ENCODE measurements at places on chromosomes 3 and 15.

DNA sequence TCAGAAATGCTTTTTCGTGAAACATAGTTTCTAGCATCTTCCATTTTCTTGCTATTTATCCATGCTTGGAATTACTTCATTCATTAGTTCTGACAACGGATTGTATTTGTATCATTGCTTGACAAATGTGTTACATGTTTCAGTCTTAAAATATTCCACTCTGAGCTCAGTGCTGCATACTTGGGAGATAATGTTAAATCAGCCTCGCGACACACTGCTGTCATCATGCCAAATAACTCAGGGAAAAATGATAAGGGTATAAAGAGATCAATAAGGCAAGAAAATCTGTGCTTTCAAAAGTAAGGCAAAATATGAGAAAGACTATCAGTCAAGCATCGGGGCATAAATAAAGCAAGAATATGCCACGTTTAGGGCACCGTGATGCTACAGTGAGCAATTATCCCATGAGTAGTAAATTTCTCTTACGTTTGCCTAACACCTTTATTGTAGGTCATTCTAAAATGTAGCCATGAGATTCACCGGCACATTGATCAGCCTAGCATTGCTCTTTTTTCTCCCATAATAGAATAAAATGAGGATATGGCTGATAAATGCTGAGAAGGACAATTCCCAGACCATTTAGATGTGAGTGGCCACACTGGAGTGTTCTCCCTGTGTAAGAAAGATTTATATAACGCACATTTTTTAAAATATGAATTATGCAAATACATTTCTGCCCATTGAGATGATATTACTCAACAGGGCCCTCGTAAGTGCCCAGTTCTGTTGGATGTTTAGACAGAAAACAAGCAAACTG is 133.8 kb downstream of the RBMS3 start:
- no peak for DNase-seq

DNA sequence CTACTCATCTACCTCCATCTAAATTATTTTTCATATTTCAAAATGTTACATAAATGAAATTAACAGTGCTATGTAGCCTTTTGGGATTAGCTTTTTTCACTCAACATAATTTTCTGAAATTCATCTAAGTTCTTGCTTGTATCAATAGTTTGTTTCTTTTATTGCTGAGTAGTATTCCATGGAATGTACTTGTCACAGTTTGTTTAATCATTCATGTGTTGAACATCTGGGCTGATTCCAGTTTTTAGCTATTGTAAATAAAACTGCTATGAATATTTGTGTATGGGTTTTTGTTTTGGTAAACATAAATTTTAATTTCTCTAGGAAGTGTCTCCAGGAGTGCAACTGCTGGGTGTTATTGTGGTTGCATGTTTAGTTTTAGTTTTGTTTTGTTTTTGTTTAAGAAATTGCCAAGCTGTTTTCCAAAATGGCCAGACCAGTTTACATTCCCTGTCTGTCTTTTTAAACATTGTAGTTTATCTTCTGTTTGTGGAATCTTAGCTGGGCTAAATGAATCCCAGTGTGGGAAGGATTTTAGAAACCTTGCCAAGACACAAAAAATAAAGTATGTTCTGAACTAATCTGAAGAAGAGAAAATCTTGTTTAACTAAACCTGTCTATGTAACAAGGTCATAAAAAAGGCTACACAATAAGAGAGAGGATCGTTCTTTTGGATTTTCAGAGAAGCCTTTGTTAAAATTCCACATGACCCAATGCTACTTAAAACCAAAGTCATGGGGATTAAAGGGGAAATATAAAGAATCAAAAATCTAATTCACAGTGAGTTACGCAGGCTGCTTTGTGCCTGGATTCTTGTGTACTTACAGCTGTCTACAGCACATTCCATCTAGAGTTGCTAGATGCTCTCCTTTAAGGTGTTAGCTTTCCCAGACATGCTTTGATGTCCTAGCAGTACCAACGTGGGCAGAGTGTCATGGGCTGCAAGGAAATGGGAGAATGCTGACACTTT is 129.2 kb upstream of the SUCLG2 start:
- DNase-seq = no peak

- no peak for DNase-seq
Observed at GRCh38 chr3:55795746-55796145, 308.6 kb upstream of the WNT5A start.

- DNase-seq = no peak
Observed at GRCh38 chr3:46400846-46401245, 6.0 kb downstream of the CCR5AS start.

DNA sequence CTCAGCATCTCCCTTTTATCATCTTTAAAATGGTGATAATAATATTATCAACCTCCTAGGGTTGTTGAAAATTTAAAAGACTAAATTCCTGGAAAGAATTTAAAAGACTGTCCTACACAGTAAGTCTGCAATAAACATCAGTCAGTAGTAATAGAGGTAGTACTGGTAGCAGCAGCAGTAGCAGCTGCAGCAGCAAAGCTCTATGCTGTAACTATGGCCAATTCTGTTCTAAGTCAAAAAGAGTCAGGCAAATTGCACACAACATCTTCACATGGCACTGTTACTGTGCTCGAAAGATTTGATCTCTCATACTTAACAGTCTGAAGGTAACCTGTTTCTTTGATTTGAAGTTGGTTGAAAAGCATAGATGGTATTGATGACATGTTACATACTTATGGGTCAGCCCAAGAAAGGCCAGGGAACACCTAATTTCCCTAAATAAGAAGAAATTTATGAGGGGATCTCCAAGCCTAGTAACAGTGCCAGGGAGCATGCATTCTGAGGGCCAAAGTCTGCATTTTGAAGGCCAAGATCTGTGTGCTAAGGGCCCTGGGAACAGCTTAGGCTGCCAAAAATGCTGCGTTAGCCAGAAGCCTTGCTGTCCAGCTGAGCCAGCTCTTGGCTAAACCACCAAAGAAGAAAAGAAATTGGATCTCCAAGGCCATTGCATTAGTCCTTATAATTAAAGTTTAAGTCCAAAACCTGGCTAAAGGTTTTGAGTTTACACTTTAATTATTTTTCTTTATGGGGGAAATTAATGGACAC is 68.2 kb downstream of the SIDT1 start:
- DNase-seq = no peak

- no peak for DNase-seq
Observed at GRCh38 chr15:39396979-39397615, 183.8 kb upstream of the THBS1 start.

DNA sequence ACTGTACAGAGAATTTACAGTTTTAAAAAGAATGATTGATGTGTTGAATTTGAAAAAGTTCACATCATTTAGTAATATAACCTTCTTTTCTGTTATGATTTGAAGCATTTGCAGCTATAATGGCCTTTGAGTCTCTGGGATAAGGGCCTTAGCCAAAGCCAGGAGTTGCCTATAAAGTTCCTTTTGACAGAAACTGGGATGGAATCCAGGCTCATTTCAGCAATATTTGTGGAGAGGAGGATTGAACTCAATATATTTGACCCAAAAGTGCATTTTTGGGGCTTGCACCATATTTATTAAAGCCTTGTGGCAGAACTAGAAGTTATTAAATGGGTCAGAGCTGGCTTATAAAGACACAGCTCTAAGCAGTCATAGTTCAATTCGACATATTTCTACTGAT is 348.7 kb upstream of the EPHA3 start:
- no peak for DNase-seq

GRCh38 chr3:32508711-32509110 is 6.1 kb upstream of the CMTM6 start:
- no peak for DNase-seq

DNA sequence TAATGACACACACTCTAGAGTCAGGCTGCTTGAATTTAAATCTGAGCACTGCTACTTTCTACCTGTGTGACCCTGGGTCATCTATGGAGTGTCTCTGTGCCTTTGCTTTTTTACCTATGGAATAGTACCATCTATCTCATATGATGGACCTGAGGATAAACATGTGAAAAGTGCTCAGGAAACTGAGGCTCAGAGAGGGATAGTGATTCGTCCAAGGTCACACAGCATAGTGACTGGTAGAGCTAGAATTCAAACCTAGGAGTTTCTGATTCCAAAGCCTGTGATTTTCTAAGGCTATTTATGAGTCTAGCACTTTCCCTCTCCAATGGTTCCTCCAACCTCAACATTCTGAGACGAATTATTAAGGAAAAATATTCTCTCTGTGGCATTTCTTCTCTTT is 32.0 kb upstream of the RAF1 start:
- no peak for DNase-seq

DNA sequence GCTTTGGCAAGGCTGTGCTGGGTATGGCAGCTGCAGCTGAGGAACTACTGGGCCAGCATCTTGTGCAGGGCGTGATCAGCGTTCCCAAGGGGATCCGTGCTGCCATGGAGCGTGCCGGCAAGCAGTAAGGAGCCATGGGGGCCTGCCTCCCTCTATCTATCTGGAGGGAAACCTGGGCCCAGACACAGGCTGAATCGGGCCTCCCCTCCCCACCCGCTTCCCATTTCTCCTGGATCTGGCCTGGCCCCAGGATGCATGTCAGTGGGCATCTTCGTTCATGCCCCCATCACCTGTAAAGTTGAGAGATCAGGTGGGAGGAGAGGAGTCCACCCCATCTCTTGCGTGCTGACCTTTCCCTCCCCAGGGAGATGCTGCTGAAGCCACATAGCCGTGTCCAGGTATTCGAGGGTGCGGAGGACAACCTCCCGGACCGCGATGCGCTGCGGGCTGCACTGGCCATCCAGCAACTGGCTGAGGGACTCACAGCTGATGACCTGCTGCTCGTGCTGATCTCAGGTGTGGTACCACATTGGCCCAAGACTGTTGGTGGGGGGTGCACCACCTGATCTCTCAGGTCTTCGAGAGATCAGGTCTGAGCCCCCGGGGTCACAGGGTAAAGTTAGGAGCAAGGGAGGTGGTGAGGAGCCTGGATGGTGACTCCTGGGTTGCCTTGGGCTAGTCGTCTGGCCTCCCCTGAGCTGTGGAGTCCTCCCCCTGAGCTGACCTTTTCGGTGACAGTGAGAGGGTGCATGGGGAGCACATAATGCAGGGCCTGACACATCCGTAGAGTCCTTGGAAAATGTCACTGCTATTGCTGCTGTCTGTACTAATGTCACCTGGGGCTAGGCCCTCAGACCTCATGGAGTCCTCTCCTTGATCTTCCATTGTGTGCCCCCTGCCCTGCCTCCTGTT is 3.2 kb downstream of the GLYCTK start:
- no peak for DNase-seq

DNA sequence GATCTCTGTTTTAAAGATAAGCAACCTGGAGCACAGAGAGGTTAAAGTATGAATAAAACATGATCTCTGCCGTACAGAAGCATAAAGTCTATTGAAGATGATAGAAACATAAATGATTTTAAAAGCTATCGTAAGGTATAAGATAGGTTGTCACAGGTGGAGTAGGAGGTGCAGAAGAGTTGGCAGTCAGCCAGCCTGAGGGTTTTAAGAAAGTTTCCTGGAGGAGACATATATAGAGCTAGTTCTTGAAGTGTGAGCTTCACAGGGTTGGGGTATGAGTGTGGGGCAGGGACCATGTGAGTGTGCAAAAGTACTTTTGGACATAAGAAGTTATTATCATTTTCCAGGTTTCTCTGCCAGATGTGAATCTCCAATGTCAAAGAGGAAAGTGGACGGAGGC is 3.9 kb upstream of the FGF12 start:
- no peak for DNase-seq

GRCh38 chr3:46923559-46924350 is 46.2 kb downstream of the PTH1R start:
- DNase-seq = peak; percentile 55

DNA sequence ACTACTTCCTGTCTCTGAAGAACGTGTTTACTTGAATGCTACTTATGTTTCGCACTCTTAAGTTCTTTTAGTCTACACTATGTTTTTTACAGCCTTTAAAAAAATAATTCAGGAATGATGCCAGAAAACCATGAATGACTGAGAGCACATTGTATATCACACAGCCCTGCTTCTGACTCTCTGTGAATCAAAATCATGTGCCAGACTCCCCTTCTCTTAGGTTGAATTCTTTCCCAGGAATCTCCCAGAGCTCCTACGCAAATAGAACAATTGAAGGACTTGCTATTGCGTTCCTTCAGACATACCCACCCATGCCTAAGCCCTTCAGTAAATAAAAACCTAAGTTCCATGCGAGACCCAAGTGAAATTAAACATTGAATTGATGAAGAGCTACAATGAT is 782.0 kb upstream of the ALCAM start:
- no peak for DNase-seq

- DNase-seq = no peak
Observed at GRCh38 chr3:65878831-65879230, 159.9 kb downstream of the MAGI1 start.

GRCh38 chr15:31258260-31258659 is 68.4 kb upstream of the KLF13 start:
- no peak for DNase-seq

GRCh38 chr15:68420186-68420684 is 11.7 kb downstream of the ITGA11 start:
- no peak for DNase-seq

- DNase-seq = no peak
Observed at GRCh38 chr3:119741657-119742590, 39.1 kb downstream of the CFAP91 start.

DNA sequence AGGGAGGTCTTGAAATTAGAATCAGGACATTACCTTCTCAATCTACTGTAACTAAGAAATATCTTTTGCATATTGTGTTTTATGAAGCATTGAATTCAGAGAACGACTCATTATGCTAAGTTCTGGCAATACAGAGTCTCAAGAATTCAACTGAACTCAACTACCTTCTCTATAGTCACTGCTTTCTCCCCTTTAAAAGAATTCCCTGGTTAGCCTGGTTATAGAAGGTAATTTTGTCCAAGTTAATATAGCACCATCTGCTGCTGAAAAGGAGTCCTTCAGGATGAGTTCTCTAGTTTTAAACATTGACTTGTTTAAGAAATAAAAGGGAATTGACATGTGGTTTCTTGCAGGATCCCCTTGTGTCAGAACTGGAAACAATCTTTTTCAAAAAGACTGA is 60.2 kb downstream of the IL16 start:
- no peak for DNase-seq

GRCh38 chr15:67063689-67064606 is 1.5 kb upstream of the SMAD3 start:
- DNase-seq = peak; percentile 33

- DNase-seq = no peak
Observed at GRCh38 chr3:68447885-68448284, 484.5 kb downstream of the TAFA4 start.

GRCh38 chr15:38864827-38865581 is 300.4 kb upstream of the RASGRP1 start:
- DNase-seq = no peak

- no peak for DNase-seq
Observed at GRCh38 chr3:175325440-175325839, 466.3 kb downstream of the NAALADL2 start.
